ENCODE measurements at places on chromosomes 5 and 9.
A peak's percentile ranks its signal among the peaks of the same experiment; 100 is the strongest.

- H3K27ac ChIP-seq, result no peak overlapping the region
- DNase-seq, result no peak
- peaks cover 9% of the 10 kb centered on the region for H3K4me1 ChIP-seq
- no peaks in the 10 kb centered on the region for H3K27me3 ChIP-seq
- no peak overlapping the region for H3K4me3 ChIP-seq
Observed at GRCh38 chr5:52825826-52826225, 38.1 kb downstream of the ITGA1 start.

DNA sequence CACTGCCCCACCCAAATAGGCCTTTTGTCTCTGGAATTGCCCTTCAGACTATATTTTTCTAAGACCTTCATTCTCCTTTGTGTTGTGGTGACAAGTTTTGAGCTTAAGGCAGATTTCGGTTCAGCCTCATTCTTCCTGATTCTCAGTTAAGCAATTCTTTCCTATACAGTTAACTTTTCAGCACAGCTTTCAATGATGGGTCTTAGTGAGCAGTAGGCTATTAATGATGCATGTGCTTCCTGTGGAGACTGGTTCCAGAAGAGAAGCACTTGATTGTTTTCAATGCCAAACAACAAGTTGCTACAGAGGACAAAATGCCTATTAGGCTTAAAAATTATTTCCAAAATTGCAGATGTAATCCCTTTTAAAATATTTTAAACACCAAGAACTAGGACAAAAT is 47.7 kb upstream of the TLX3 start:
- DNase-seq, result no peak
- no peak overlapping the region for H3K27ac ChIP-seq
- H3K27me3 ChIP-seq, result peaks cover 6% of the 10 kb centered on the region
- peaks cover 5% of the 10 kb centered on the region for H3K36me3 ChIP-seq
- no peak overlapping the region for H3K4me3 ChIP-seq

GRCh38 chr5:113040672-113041260 is 64.2 kb downstream of the DCP2 start:
- peaks cover 3% of the 10 kb centered on the region for H3K4me1 ChIP-seq
- no peaks in the 10 kb centered on the region for H3K36me3 ChIP-seq
- no peak for DNase-seq
- H3K27ac ChIP-seq, result no peak overlapping the region
- no peaks in the 10 kb centered on the region for H3K27me3 ChIP-seq

DNA sequence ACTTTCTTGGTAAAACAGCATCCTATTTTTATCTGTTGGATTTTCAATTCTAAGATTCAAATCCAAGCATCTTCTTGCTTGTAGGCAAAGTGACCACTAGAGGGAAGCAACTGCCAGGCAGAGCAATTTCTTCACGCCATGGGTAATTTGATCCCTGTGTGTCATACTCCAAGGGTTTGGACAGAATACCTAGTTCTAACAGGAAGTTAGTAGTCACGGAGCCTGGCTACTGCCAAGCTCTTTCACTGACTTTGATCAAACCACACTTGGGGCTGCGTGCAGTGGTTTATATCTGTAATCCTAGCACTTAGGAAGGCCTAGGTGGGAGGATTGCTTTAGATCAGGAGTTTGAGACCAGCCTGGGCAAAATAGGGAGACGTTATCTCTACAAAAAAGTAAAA is 473.6 kb upstream of the TNC start:
- H3K36me3 ChIP-seq, result no peaks in the 10 kb centered on the region
- H3K4me3 ChIP-seq, result no peak overlapping the region
- peaks cover 13% of the 10 kb centered on the region for H3K27me3 ChIP-seq
- no peak overlapping the region for H3K27ac ChIP-seq
- no peaks in the 10 kb centered on the region for H3K4me1 ChIP-seq

DNA sequence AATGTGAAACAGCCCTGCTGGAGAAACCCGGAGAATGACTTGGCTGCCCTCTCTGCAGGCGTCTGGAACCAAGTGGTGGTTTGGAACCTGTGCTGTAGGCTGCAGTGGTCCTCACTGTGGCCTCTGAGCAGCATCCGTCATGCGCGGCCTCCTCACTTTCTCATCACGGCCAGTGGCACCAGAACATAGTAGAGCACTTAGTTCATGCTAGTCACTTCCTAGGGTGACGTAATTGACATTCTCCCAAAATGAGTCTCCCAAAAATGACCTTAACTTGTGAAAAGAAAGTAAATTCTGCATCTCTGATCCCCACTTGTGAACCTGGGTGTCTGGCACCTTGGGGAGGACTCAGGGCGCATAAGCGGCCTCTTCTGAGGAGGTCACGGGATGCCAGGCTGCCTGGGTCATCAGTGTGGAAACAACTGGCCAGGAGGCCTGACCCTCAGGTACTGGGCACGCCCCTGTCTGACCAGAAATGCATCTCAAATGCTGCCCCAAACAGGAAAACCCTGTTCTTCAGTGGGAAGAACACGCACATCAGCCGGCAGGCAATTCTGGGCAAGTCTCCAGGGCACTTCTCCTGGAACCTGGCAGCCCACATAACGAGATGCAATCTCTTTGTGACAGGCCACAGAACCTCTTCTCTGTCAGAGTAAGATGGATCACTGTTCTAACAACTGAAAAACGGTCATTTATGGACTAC is 36.6 kb upstream of the SPTLC1 start:
- peaks cover 6% of the 10 kb centered on the region for H3K4me1 ChIP-seq
- no peak overlapping the region for H3K4me3 ChIP-seq
- no peaks in the 10 kb centered on the region for H3K36me3 ChIP-seq
- no peak overlapping the region for H3K27ac ChIP-seq
- H3K27me3 ChIP-seq, result peaks cover 25% of the 10 kb centered on the region

DNA sequence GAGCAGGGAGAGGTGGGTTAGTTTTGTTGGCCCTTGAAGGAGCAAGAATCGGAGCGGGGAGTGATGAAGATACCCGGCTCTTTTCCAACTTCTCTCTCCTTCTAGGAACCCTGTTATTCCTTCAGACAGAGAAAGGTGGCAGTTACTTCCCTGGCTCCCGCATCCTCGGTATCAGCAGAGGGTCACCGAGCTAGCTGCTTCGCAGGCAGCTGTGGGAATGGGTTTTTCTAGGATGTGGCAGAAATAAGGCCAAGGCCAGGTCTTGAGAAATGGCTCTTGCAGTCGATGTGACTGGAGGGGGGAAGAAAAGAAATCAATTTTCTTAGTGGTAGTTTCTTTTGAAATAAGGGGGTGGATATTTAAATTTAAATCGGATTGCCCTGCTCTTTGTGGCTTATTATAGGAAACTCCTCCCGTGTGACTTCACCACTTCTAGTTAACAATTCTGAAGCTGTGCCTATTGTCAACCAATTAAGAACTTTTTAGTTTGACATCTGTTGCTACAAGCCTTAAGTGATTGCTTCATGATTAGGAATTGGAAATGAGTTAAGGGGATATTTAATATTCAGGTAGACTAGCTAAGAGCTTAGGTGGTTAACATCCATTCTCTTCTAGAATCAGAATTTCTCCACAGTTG is 1.4 kb downstream of the SAP30L start:
- H3K27me3 ChIP-seq, result no peaks in the 10 kb centered on the region
- H3K36me3 ChIP-seq, result peaks cover 23% of the 10 kb centered on the region
- H3K4me1 ChIP-seq, result peaks cover 35% of the 10 kb centered on the region
- H3K27ac ChIP-seq, result peak overlapping the region; percentile 70
- DNase-seq, result no peak
- peak overlapping the region; percentile 93 for H3K4me3 ChIP-seq

DNA sequence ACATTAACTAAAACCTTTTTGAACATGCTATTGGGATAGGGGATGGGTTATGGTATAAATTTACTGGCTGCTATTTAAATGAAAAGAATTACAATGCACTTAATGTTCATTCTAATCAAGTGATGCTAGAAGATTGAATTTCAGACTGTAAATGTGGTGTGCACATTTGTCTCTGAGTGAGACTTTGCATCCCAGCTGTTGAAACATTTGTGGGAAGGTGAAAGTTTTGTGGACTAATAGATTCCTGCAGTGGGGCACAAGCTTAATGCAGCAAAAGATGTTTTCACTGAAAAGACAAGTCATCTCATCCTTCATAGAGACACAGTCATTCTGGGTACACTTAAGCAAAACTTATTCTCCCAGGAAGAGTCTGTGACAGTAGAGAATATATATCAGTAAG is 323.6 kb downstream of the NFIB start:
- H3K4me3 ChIP-seq, result no peak overlapping the region
- no peaks in the 10 kb centered on the region for H3K4me1 ChIP-seq
- DNase-seq, result no peak
- no peak overlapping the region for H3K27ac ChIP-seq
- no peaks in the 10 kb centered on the region for H3K36me3 ChIP-seq
- no peaks in the 10 kb centered on the region for H3K27me3 ChIP-seq

- peaks cover 2% of the 10 kb centered on the region for H3K36me3 ChIP-seq
- no peak for DNase-seq
- H3K27ac ChIP-seq, result no peak overlapping the region
- peaks cover 20% of the 10 kb centered on the region for H3K4me1 ChIP-seq
Observed at GRCh38 chr9:77843076-77843870, 188.3 kb downstream of the GNAQ start.

GRCh38 chr9:124652203-124652602 is 118.9 kb downstream of the NR6A1 start:
- H3K27ac ChIP-seq, result no peak overlapping the region
- peaks cover 18% of the 10 kb centered on the region for H3K27me3 ChIP-seq
- H3K36me3 ChIP-seq, result no peaks in the 10 kb centered on the region
- DNase-seq, result no peak
